ENCODE measurements at places on chromosomes 4 and X. TPM values are rescaled to one million over a fixed set of nuclear protein-coding genes. Genes with fewer than 3 reads are reported as not detected.

GRCh38 chr4:175787546-175787945 is 24.5 kb downstream of the GPM6A start:
- no peak for DNase-seq
- H3K27me3 ChIP-seq, result no peaks in the 10 kb centered on the region
- H3K27ac ChIP-seq, result no peak overlapping the region
- H3K4me3 ChIP-seq, result no peak overlapping the region

- no peak within 1 kb of the TSS for H3K27ac ChIP-seq
- no peaks in the 10 kb centered on the region for H3K4me1 ChIP-seq
- no peaks in the 10 kb centered on the region for H3K36me3 ChIP-seq
- H3K4me3 ChIP-seq, result no peak within 1 kb of the TSS
- no peak for DNase-seq
Observed at GRCh38 chrX:136487647-136488046, at the start of gene BRS3. Gene BRS3, plus strand, starts transcription at chrX:136487947. Its CDS starts 168 bp downstream, at chrX:136488115.

FGF2 gene
- total RNA-seq, result 42.9 TPM

SPATA18 gene
- total RNA-seq, result 0.11 TPM

PCDH10 gene
- total RNA-seq, result not detected

All from SJSA1 (cell line).